Activated naive CD8-positive, alpha-beta T cell treated with anti-CD3 and anti-CD28 coated beads for 36 hours (primary cell): ENCODE measurements at places on chromosomes 7 and 10. TPM values are rescaled to one million over a fixed set of nuclear protein-coding genes. Genes with fewer than 3 reads are reported as not detected.

TUBB8 gene
- not detected for total RNA-seq

HOXA9 gene
- not detected for total RNA-seq

DNA sequence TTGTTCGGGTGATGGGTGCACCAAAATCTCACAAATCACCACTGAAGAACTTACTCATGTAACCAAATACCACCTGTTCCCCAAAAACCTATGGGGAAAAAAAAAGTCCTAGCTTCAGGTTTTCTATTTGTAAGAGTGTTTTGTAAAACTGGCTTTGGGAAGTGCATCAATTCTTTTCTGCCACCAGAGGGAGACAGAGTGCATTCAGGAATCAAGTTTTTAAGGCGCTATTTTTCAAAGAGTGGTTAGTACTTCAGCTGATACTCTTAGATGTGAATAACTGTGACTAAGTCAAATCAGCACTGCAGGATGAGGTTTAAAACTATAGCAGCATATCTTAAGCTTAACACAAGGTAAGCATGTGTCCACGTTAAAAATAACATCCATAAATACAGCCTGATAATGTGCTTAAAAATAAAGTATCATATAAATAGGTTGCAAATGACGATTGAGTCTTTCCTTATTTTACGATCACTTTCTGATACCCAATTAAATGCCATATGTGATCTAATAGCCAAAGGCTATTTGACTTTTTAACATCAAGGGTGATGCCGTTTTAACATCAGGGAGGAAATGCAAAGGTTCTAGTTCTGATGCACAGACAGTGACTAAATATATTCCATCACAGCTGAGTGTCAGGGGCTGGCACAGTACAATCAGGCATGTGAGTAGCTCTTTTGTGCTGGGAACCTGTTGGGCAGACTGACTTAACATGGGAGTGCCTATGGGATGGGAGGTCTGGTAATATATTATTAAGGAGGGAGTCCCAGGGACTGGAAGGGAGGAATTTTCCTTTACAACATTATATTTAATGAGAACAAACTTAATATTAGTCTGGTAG lies 10.6 kb upstream of the LYZL2 start:
- DNase-seq, result no peak

DNA sequence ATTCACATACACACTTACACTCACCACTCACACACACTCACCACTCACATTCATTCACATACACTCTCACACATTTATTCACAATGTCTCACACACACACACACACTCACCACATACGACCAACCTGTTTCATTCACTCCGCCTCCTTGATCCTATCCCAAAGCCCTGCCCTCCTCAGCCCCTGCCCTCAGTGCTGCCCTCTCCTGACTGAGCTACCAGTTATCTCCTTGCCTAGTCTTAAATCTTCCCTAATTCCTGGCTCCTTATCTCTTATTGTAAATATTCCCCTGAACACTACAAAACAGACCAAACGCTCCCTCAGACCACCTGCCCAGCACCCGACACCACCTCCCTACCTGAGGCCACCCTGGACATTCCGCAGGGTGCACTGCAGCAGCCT lies 26.1 kb upstream of the C10orf120 start:
- DNase-seq, result no peak

- DNase-seq, result no peak
These were observed 506.8 kb downstream of the SDK1 start for GRCh38 chr7:3807824-3808223.

TAS2R40 gene
- total RNA-seq, result not detected

- no peak for DNase-seq
These were observed 32.5 kb downstream of the ZNF775 start for GRCh38 chr7:150411606-150412005.

- DNase-seq, result peak; percentile 12
These were observed 31.3 kb downstream of the KIN start for GRCh38 chr10:7756360-7756992.

DNA sequence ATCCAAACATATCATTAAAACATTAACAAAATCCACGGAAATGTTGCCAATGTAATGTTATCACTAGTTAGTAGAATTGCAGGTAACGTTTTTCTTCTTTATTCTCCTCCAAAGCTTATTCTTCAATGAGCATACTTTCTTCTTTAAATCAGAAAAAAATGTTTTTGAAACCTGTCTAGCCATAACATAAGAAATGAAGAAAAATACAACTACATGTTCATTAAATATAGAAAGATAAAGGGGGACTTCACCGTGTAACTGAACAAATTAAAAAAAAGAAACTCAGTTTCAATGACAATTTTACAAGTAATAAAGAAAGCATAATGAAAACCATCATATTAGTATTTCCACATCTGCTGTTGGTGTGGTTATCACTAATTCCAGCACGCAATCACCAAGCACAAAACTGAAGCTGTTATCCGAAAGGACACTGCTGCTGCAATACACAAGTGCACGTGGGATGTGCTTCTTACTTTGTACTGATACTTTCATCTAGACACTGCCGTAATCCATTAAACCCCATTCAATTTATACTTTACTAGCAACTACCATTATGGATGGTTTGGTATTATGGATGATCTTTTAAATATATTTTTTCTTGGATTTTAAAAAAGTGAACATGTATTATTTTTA lies 9.6 kb downstream of the ESYT2 start:
- no peak for DNase-seq

GRCh38 chr7:45390180-45390579 lies 184.0 kb upstream of the ADCY1 start:
- DNase-seq, result no peak

CARD11 gene
- 108 TPM for total RNA-seq

DNA sequence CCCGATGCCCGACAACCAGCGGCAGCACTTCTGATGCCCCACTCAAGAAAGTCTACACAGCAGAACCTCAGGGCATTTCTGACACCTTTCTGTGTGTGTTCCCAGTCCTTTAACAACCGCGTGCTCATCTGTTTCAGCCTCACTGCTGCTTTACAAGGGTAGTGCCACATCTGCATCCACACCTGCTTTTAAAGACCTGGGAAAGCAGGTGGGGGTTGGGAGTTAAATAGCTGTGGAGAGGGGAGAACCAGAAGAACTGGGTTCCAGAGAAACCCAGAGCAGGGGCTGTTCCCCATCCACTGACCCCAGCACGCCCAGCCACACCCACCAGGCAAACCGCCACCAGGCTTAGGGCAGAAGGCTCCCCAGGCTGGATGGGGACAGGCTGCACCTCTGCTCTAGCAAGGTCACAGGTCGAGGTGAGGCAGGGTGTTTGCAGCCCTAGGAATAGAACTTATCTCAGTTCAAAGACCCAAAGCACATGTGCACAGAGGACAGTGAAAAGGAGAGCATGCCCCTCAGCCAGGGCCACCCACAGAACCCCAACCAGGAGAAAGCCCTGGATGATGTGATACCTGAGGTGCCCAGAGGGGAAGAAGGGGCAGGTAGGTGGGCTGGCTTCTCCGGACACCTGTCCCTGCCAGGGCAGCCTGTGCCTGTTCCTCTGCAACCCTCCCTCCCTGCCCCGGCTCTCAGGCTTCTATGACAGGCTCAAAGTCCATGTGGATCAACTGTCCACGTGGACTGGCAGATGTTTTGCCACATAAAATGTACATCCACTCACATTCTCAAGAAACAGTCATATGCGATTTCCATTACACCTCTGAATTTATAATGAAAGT lies 51.3 kb downstream of the COBL start:
- DNase-seq, result no peak
